ENCODE measurements at places on chromosomes 12 and 14.

DNA sequence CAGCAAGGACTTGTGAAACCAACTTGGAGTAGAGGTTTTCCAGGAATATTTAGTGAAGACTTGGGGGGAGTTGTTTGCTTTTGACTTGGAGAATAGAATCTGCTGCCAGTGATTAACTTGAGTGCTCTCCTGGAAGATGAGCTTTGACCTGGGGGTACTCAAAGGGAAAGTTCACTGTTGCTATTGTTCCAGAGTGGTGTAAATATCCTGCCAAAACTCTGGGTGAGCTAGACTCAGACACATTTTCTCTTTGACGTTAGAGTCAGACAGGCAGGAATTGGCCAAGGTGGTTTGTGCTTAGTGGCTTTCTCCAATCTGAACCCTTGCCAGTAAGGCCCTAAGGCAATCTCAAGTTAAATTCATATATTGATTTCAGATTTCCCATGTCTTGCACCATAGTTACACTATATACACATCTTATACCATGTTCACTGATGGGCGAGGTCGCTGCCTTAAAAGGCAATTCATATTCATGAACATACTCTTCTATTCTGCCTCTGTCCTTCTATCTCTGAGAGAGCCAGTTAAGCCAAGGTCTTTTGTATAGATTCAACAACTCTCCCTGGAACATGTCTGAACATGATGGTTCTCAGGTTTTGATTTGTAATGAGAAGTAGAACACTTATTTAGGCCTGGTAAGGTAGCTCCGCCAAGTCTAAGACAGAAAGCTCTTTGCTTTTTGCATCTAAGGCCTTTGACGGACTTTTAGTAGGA lies 204.6 kb upstream of the SLC38A2 start:
- DNase-seq: no peak

DNA sequence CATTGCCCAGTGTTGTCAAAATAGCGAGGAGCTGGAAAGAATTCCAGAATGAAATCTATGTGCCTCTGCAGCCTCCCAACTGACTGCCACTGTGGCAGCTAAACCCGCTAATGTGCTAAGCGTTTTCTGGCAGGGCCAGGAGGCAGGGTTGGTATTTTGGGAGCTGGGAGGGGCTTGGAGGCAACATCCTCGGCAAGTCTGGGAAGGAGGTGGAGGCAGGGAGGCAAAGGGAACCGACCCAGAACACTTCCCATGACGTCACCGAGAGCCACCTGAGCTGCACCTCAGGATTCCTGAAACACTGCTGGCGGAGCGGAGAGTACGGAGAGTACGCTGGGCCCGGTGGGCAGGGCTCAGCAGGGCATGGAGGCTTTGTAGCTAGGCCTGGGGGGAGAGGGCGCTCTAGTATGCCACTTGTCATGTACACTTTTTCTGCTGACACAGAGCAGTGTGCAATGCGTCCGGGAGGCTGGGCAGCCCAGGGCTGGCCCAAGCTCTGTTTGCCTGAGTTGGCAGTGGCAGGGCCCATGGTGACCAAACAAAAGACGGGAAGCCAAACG lies 81.5 kb downstream of the DPF3 start:
- DNase-seq: no peak

DNA sequence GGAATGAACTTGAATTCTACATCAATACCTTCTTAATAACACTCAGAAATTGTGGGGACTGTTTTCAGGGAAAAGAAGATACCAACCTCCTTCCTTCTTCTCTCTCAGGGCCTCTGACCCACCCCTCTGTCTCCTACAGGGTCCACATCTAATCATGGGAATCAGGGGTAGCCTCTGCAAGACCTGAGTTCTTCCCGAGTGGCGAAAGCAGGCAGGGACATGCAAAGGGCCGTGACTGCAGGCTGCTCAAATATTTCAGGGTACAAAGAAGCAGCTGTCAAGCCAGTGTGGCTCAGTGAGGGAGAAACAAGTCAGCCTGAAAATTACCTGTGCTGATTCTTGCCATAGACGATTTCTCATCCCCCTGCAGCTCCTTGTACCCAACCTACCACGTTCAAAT lies 123.1 kb upstream of the PARP11 start:
- no peak for DNase-seq

- DNase-seq: no peak
Observed at GRCh38 chr12:9702255-9702654, 30.6 kb downstream of the CLECL1 start.

- DNase-seq: no peak
Observed at GRCh38 chr14:75381642-75382041, 46.2 kb upstream of the JDP2 start.

- DNase-seq: no peak
Observed at GRCh38 chr12:3600039-3600720, 109.2 kb downstream of the PRMT8 start.

- DNase-seq: no peak
Observed at GRCh38 chr12:132395192-132395907, 66.0 kb upstream of the GALNT9 start.

DNA sequence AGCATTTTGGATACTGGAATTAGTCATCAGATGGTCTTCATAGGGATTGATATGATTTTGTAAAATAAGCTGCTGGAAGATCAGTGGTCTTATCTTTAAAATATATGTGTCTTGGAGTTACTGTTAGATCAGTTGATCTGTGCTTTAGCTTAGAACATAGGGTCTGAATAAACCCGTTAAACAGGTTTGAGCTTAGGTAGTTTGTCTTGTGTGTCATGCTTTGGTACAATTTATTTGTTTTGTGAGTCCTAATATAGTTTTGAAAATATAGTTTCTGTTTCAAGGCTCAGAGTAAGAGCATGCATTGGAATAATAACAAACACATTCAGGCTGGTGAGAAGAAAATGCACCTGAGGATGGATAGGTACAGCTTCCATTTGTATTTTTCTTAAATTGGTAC lies 505.0 kb downstream of the SLC16A7 start:
- DNase-seq: no peak

All from stimulated activated CD4-positive, alpha-beta T cell treated with anti-CD3 and anti-CD28 coated beads, Interleukin-2, amount 100 ng/mL, for 4 hours (primary cell).